ENCODE measurements at places on chromosomes 6 and 20.

GRCh38 chr20:50516180-50516934, 6.2 kb downstream of the PTPN1 start:
- DNase-seq, result no peak

DNA sequence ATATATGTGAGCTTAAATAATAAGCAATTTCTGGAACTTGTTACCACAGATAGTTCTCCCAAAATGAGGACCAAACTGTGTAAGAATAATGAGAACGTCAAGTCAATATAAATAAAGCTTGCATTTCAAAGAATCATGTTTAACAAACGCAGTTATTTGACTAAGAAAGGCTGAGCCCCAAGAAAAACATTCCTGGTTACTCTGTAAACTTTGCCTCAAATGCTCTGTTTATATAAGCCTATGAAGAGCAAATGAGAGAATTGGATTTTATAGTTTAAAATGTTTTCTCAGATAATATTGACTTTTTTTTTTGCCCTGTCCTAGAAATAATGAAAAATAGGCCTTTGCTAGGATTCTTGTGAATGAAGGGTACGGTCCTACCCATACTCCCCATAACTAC, 81.3 kb downstream of the C6orf52 start:
- DNase-seq, result no peak

- DNase-seq, result no peak
These were observed 171.5 kb downstream of the QKI start for GRCh38 chr6:163585932-163586437.

DNA sequence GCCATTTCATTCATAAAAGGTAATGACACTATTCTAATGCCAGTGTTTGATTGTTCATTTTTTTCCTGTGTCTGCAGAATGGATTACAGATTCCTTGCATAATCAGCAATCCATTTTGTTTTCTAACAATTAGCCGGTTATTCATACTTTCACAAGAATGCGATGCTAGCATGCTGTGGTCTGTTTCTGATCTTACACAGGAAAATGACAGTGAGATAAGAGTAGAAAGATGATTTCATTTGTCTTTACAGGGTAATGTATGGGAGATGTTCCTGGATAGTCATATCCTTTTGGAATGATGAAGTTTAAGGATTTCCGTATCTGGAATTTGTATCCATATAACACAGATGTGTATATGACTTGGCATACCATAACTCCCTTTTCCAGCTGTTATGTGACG, 207.3 kb downstream of the FARS2 start:
- DNase-seq, result no peak

Data from NCI-H1105 (cell line).